ENCODE measurements at places on chromosomes 4 and X.

DNA sequence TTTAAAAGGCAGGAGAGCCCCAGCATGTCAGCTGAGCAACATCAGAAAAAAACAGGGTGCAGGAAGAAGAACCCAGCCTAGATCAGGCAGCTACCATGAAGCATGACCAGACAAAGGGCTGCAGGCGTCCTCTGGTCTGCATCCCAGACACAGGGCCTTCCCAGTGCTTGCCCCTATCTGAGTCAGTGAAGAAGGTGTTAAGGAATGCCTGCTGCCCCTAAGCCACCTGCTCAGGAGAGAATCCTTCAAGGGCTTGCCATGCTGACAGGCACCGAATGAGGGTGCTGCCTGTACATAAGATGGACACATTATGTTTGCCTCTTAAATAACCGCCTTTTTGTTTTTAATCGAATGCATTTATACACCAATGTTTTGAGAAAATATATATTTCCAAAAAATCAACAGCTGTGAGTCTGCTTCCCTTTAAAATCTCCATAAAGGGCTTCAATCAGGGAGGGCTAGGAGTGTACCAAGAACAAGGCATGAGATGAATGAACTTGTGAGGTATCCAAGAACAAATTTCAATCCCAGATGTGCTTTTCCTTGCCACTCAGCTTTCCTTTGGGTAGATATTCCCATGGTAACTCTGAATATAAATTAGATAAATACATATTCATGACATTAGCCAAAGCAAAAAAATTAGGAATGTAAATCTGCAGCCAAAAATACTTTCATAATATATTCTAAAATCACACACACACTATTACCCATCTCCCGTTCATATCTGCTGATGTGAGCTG, 85.1 kb downstream of the SLC9A7 start:
- ATAC-seq = peak; percentile 59

GRCh38 chrX:109890910-109891502, 111.9 kb upstream of the TMEM164 start:
- ATAC-seq = peak; percentile 76

DNA sequence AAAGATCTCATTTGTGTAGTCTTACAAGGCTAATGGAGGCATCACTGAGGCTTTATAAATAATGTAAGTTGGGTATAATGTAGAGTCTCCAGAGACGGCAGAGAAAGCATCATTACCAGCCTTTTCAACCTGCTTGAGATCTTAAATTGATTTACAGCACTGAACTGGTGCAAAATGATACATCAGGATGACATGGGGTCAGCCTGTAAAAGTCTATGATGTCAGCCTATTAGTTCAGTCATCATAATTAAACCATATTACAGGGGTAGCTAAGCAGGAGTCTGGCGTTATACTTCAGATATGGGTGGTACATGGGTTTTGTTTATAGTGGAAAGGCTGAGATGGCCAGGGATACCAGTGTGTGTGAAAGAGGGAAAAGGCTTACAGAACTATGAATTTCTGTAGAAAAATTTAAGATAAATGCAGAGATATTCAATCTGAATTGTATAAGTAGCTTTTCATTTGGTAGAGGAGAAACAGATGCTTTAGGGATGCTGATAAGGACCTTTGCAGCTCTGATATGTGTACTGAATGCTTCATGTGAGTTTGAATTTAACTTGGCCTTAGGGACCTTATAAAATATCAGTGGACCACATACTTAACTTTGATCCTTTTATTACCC, 2.7 kb downstream of the SMAD1 start:
- peak; percentile 73 for ATAC-seq

DNA sequence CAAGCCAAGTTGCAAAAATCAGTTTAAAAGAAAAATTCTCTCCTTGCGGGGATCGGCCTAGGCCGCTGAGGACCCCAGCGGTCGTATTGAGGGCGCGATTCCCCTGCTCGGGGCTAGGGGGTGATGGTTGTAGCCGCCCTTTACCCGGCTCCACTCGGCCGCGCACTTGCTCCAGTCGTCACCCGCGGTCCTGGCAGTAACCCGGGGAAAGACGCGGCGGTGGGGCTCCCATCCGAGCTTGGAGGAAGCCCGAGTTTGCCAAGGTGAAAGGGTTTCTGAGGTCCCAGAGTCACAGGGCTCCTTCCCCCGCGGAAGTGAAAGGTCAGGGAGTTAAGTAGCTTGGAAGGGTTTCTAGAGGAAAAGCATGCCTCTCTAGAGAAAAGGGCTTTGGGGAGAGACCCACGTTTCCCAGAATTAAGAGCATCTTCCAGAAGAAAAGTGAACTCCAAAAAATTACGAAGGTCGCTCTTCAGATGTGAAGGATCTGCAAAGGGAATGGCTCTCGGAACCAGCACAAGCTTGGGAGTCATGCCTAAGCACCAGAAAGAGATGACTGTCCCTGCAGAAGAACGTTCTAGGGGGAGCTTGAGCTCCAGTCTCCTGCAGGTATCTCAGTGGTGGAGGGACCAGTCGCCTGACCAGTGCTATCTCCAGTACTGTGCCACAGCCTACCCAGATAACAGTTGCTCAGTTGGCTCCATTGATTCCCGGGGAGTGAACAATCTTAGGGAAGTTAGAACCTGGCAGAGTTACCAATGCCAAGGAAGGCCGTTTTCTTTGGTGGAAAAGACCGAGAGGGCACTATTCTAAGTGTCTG, 875 bp downstream of the LAP3 start:
- ATAC-seq = peak; percentile 43

- ATAC-seq = no peak
Measured at GRCh38 chrX:46994096-46994495, 81.9 kb downstream of the JADE3 start.

DNA sequence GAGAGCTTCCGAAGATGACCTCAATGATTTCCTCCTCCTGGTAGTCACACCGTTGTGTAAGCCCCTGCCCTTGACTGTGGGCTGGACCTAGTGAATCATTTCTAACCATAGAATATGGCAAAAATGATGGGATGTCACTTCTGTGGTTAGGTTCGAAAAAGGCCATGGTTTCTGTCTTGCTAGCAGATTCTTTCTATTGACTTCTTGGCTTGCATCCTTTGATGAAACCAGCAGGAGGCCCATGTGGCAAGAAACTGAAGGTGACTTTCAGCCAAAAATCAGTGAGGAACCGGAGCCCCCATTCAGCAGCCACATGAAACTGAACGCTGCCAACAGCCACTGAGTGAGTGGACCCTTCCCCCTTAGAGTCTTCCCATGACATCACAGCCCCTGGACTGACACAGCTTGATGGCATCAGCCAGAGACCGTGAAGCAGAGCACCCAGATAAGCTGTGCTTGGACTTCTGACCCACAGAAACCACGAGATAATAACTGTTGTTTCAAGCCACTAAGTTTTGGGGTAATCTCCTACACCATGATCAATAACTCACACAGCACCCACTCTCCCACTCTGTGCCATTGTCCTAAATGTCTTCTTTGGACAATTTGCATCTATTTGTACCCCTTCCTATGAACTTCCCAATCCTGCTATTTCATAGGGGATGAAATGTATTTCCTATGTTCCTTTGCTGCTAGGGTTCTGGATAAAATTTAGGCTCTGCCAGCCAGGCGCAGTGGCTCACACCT, 148.0 kb upstream of the STX18 start:
- ATAC-seq = no peak

DNA sequence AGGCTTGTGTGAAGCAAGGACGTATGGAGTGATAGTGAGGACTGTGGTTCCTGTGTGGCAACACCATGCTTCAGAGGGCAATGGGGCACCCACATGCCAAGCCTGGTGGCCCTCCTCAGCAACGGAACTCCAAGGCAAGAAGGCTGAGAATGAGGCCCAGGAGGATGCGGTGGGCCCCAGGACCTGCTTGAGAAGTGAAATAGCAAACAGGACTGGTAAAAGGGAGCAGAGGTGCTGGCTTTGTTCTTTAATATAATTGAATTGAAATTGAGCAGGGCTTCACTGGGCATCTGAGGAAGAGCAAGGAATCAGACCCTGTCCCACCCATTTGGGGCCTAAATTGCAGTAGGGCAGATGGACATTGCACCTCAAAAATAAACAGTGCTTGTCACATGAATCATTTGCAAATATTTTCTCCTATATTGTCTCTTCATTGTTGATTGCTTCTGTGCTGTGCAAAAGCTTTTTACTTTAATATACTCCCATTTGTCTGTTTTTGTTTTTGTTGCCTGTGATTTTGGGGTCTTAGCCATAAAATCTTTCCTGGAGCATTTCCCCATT, 2.3 kb downstream of the TMEM187 start:
- no peak for ATAC-seq

DNA sequence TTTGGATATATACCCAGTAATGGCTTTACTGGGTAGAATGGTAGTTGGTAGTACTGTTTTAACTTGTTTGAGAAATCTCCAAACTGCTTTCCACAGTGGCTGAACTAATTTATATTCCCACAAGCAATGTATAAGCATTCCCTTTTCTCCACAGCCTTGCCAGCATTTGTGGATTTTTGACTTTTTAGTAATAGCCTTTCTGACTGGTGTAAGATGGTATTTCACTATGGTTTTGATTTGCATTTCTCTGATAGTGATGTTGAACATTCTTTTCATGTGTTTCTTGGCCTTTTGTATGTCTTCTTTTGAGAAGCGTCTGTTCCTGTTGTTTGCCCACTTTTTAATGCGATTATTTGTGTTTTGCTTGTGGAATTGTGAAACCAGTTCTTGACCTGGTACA, 290.5 kb downstream of the BMPR1B start:
- ATAC-seq = no peak

GRCh38 chr4:145909281-145909715, 29.3 kb downstream of the ZNF827 start:
- peak; percentile 100 for ATAC-seq

DNA sequence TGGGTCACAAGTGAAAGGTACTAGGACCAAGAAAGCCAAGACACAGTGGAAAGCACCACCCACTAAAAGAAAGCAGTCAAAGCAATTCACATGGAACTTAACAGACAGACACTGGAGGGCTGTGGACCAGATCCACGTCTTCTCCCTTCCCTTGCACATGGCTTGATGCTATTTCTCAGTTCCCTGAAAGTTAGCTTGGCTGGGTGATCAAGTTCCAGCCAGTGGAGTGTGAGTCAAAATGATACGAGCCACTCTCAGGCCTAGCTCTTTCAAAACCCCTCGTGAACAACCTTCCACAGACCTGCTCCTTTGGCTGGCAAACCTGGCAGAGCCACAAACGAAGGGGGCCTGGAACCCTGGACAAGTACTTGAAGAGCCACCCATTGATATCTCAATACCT, 52.0 kb downstream of the RELL1 start:
- ATAC-seq = no peak

DNA sequence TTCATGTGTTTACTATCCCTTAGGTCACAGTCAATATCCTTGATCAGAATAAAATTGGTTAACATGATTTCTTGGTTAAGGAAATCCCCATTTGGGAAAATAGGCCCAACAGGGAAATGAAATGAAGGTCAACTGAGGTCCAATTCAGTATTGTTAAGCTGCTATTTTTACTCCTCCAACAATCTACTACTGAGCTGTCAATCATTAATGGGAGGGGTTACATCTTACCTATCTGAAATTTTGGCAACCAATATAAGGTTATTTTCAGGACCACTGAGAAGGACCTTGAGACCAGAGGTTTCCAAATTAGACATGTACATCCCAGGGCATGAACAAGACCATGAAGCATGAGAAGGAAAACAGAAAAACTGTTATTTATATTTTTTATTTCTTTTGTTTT, 64.2 kb upstream of the ALG13 start:
- ATAC-seq = no peak

GRCh38 chrX:148825696-148826095, 325.3 kb downstream of the AFF2 start:
- no peak for ATAC-seq

- ATAC-seq = peak; percentile 60
Measured at GRCh38 chrX:427812-428725, 41.4 kb upstream of the PPP2R3B start.

DNA sequence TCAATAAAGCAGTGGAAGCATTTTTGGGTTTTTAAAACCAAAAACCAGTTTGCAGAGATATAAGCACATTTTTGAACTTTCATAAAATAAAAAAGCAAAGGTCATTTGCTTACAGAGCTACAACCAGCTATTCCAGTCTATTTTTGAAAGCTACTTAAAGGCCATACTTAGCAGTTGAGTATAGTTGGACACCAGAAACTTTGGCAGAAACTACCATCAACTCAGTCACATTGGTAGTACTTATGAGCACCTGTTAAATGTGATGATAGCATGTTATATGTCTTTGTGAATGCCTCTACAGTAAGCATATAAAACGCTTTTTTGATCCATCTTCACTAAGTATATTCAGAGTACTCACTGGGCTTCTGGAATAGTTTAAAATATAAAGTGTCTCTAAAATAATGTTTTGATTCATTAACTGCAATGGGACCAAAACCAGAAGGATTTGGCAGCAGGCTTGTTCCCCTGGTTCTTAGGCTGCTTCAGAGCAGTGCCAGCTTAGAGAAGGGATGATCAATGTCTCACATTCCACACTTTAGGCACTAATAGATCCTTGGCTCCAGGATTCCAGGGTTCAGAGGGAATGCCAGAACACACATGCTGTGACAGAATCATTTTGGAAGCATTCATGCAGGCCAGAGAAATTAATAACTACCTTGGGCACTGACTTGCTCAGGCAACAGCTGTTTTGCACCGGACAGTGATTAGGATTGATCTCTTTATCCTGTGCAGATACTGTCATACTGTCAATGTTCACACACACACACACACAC, 103.9 kb downstream of the IQCM start:
- no peak for ATAC-seq

DNA sequence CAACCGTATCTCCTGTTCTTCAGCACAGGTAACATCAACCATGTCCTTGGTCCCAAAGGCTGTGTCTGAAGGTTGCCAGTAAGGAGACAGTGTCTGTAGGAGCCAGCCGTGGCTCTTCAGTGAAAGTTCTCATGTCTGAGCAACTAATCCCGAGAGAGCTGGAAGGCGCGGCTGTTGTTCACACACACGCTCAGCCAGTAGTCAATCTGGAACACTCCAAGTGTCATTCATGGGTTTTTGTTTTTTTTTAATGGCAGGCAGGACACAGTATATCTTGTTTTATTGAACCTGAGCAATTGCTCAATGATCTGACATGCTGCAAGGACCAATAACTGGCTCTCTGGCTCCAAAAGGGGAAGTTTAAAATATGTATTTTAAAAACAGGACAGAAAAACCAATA, 48.4 kb upstream of the MAP3K15 start:
- no peak for ATAC-seq
